ENCODE measurements at places on chromosomes 11 and 22. TPM values are rescaled to one million over a fixed set of nuclear protein-coding genes. Genes with fewer than 3 reads are reported as not detected.

C11orf97 gene
- polyA plus RNA-seq, result not detected

FKBP2 gene
- polyA plus RNA-seq, result 142 TPM

DNA sequence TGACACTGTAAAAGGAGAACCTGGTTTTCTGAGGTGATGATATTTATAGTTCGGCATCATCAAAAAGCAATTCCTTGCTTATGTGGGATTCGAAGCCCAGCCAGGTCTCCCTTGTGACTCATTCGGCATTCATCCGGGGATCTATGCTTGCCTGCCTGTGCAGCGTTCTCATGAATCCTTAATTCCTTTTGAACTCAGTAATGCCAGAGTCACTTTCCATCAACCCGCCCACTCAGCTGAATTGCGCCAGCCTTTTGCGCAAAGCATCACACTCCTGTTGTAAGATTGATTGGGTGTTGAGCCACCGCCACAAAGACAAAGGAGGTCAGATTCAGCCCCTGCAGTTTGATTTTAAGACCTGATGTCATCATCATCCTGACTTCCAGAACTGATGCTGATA, 128.6 kb downstream of the SLC17A6 start:
- DNase-seq, result peak; percentile 4

GRCh38 chr11:79480864-79481263, 40.0 kb upstream of the TENM4 start:
- no peak for DNase-seq

DNA sequence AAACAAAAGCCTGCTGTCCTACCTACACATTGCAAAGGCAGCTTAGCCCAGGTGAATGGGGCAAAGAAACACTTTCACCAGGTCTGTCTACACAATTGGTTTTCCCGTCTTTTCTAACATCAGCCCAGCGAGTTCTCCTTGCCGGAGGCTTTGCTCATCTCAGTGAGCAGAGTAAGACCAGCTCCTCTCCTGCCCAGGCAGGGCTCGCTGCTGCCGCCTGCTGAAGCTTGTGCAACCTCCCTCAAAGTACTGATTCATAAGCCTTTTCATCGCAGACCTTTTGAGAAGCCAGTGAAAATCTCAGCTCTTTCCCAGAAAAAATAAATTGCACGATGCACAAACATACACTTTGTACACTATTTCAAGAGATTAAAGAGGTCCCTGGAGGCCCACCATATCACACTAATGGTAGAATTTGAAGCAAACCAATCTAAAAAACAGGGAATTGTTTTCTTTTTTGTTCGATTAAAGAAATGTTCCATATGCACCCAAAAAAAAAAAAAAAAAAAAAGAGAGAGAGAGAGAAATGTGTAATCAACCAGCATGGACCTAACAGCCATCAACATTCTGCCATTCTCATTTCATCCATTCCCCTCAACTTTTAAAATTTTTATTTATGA, 328.1 kb upstream of the MPPED2 start:
- peak; percentile 8 for DNase-seq

DNA sequence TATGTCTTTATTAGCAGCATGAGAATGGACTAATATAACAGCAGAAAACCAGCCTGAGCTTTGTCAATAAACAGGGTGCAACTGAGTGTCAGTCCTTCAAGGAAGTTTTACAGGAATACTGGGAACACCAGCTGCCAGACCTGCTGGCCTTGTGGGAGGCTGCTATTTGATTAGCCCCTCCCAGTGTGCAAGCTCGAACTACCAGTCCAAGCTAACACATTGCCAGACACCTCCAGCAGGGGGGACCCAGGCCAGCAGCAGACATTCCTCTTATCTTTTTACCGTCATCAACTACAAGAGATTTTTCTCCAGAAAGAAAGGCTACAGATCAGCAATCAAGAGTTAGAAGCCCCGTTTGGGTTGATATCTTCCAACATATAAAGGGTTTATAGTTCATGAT, 942.8 kb upstream of the TENM4 start:
- DNase-seq, result no peak

DNA sequence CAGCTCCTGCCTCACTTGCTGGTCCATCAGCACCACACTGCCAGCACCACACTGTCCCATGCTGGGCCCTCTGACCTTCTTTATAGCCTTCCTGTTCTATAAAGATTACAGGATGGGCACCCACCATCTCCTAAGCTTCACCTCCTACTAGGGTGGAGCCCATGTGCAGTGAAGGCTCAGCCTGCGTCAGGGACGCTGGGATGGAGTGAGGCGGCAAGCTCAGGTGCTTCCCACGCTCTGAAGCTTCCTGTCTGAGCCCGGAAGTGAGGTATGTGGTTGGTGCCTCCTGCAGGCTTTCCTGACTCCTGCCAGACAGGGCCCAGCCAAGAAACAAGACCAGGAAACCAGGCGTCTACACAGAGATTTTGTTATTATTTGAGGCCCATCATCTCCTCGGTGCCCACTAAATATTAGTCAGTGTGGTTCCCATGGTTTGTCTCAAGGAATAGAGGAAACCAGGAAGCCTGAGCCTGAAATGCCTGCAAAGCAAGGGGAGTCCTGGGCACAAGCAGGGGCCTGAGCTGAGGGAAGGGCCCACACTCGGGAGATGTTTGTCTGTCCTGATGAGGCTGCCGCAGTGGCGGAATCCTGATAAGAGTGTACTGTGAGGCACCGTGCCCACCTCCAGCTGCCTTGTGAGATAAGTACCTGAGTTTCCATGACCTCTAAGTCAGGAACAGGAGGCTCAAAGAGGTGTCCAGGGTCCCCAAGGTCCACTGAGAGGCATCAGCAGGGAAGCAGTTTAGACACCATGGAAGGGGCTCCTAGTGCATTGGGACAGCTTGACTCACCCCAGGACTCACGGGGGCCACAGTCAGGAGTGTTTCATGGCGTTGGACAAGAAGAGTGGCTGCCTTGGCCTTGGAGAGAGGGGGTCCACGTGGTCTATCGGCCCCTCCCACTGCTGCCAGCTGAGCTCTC, 22.0 kb downstream of the RSPH14 start:
- no peak for DNase-seq

GRCh38 chr11:103043826-103044678, 47.9 kb downstream of the DCUN1D5 start:
- DNase-seq, result no peak

Measured in A549 (cell line).